ENCODE measurements at places on chromosomes 11 and 22. TPM values are rescaled to one million over a fixed set of nuclear protein-coding genes. Genes with fewer than 3 reads are reported as not detected.

The SLC6A5 gene
- not detected for total RNA-seq

DNA sequence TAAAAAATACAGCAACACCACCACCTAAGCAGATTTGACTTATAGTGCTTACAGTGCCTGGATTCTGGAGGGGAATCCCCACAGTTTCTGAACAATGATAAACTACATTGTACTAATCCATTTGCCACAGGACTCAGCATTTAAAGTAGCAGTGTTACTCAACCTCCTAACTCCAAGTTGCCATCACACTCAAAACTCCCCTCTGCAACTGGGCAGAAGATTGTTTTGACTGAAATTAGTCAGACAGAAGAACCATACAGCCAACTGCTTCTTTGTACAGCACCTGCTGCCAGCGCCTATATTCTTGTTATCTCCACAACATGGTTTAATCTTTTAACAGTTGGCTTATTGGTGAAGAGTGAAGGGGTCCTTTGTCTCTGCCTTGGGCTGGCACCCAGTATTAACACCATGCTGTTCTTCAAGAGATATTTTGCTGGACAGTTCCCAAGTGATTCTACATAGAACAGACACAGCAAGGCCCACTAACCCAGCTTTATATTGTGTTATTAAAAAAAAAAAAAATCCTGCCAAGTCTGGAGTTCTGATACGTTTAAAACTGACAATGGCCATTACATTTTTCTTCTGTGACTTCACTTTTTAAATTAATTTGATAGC lies 273.2 kb downstream of the DCDC1 start:
- no peaks in the 10 kb centered on the region for H3K36me3 ChIP-seq
- H3K4me1 ChIP-seq: no peaks in the 10 kb centered on the region
- H3K4me3 ChIP-seq: no peak overlapping the region
- H3K27me3 ChIP-seq: no peaks in the 10 kb centered on the region

DNA sequence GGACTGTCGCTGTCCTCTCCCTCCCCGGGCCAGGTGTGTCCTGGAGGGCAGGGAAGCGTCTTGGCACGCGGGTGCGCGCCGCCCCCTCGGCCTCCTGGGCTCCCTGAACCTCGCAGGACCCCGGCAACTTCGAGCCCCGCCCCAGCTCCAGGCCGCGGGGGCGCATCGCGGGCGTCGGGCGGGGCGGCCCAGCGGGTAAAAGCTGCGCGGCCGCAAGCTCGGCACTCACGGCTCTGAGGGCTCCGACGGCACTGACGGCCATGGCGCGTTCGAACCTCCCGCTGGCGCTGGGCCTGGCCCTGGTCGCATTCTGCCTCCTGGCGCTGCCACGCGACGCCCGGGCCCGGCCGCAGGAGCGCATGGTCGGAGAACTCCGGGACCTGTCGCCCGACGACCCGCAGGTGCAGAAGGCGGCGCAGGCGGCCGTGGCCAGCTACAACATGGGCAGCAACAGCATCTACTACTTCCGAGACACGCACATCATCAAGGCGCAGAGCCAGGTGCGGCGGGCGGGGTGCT lies at the start of gene CST6:
Gene CST6 (plus strand): TSS at position 224 of the 519 bp plus-strand sequence. CDS start 37 bp downstream, at position 261.
- no peaks in the 10 kb centered on the region for H3K36me3 ChIP-seq
- no peaks in the 10 kb centered on the region for H3K4me1 ChIP-seq
- H3K27me3 ChIP-seq: peaks cover 21% of the 10 kb centered on the region
- no peak within 1 kb of the TSS for H3K27ac ChIP-seq

GRCh38 chr22:49039625-49040024 lies 788.0 kb downstream of the BRD1 start:
- no peaks in the 10 kb centered on the region for H3K27me3 ChIP-seq
- H3K27ac ChIP-seq: no peak overlapping the region
- H3K4me3 ChIP-seq: no peak overlapping the region

- peaks cover 10% of the 10 kb centered on the region for H3K4me1 ChIP-seq
- no peak overlapping the region for H3K27ac ChIP-seq
- no peaks in the 10 kb centered on the region for H3K36me3 ChIP-seq
- H3K27me3 ChIP-seq: no peaks in the 10 kb centered on the region
These were observed 28.0 kb upstream of the TMEM45B start for GRCh38 chr11:129787532-129788155.

- no peak for DNase-seq
- no peaks in the 10 kb centered on the region for H3K36me3 ChIP-seq
- no peaks in the 10 kb centered on the region for H3K27me3 ChIP-seq
- H3K27ac ChIP-seq: no peak overlapping the region
- H3K4me3 ChIP-seq: no peak overlapping the region
- no peaks in the 10 kb centered on the region for H3K4me1 ChIP-seq
These were observed 29.8 kb downstream of the MOB2 start for GRCh38 chr11:1456596-1457325.

GRCh38 chr11:101686514-101686913 lies 102.7 kb upstream of the TRPC6 start:
- H3K4me3 ChIP-seq: no peak overlapping the region
- H3K27me3 ChIP-seq: no peaks in the 10 kb centered on the region
- no peak for DNase-seq
